ENCODE measurements at places on chromosomes 5 and 9.

DNA sequence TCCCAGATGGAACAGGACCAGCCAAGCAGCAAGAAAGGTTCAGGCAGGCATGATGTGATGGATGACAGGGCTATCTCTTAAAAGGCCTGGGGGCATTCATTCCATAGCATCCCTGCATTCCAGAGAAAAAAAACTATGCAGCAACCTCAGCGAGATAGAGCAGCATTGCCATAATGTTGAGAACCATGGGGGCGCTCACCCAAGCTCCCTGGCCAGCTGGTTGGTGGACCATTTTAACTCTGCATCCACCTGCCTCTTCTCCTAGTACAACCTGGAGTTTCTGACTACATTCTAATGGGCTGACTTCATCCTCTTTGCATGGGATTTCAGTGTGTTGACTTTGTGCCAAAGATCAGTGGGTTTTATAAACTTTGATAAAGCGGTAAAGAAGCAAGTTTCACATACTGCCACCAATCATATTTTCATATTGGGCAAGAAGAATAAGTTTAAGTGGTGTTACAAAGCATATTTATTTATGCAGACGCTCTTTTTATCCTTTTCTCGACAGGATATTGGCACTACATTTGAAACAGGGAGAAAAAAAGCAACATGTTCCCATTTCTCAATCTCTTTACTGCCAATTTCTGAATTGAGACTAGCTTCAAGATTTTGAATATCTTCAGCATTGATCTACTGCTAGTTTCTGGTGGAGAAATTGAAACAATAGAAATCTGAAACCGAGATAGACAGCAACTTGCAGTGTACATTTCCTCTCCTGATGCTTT, 378.3 kb upstream of the WWC1 start:
- DNase-seq = no peak

- no peak for DNase-seq
Observed at GRCh38 chr5:464843-465590, 22.0 kb downstream of the EXOC3 start.

DNA sequence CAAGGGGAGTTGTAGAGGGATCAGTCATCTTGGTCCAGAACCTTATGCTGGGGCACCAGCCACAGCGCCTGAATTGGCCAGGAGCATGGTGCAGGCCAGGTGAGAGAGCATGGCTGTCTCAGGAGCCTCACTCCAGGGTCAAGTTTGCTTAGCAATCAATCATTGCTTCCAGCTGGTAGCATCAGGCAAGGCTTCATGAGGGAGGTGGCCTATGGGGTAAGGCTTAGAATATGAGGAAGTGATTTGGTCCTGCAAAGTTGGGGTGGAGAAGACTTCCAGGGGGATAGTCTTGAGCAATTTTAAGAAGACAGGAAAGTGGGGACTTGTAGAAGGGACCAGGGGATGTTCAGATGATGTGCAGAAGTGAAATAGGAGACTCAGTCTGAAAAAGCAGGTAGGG, 53.9 kb upstream of the PITX1 start:
- no peak for DNase-seq

- no peak for DNase-seq
Observed at GRCh38 chr9:110464321-110464720, 115.2 kb downstream of the SVEP1 start.

DNA sequence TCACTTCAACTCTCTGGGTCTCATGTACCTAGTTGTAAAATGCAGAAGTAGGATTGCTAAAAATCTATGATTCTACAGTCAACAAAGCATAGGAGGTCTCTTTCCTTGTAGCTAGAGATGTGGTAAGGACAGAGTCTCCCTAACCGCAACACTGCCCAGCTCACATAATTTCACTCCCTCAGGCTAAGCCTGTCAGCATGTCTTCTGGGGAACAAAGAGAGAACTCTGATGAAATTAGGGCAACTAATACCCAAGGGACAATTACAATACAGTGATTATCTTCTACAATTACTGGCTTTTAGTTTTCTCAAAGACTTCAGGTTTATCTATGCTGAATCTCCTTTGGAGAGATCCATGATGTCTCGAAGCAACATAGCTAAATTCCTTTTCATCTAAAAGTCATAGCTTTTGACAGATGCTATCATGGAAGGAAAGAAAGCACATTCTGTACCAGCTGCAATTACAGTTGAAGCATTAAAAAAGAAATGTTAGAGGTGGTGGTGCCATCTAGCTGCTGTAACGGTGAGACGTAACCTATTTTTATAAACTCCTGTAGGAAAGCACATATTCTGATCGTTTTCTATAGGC, 141.1 kb upstream of the TARS1 start:
- no peak for DNase-seq

GRCh38 chr9:18330401-18331309, 143.3 kb upstream of the ADAMTSL1 start:
- DNase-seq = no peak

- no peak for DNase-seq
Observed at GRCh38 chr5:134027288-134027615, 22.5 kb upstream of the VDAC1 start.

- DNase-seq = no peak
Observed at GRCh38 chr5:4532705-4533080, 607.4 kb upstream of the ADAMTS16 start.

DNA sequence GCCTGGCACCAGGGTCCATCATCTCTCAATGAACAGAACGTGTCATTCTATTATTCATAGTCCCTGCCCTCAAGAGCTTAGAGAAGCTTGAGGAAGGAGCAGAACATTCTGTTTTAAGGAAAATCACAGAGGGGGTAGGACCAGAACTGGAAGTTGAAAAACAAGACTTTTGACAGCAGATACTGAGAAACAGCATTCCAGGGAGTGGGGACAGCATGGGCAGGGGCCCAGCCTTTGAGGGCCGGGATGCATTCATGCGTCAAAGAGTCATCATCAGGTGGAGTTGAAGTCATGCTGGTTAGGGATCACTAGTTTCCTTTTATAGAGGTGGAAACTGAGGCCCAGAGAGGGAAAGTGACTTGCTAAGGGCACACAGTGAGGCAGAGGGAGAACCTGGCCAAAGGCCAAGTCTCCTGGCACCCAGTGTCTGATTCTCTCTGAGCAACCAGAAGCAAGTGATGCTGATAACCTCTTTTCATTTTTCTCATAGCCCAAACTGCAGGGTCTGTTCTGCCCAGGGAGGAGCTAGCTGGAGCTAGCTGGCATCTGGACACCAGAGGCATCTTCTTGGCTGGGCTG, 41.5 kb upstream of the STXBP1 start:
- DNase-seq = no peak

DNA sequence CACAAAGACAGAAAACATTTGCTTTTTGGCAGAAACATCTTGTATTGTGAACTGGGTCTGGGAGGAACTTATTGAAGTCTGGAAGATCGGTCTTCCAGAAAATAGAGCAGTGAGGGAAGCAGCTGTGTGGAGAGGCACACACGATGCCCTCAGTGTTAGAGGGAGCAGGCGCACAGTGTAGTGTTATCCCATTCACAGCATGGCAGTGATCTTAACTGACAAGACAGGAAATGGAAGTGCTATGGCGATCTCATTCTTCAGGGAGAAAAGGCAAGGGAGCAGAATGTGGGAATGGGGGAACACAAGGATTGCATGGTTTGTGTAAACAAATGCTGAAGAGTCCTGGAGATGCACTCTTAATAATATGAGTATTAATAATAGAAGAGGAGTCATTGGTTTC, 161.0 kb downstream of the PBX3 start:
- DNase-seq = no peak

GRCh38 chr5:169258372-169259000, 42.5 kb downstream of the SLIT3 start:
- DNase-seq = no peak

DNA sequence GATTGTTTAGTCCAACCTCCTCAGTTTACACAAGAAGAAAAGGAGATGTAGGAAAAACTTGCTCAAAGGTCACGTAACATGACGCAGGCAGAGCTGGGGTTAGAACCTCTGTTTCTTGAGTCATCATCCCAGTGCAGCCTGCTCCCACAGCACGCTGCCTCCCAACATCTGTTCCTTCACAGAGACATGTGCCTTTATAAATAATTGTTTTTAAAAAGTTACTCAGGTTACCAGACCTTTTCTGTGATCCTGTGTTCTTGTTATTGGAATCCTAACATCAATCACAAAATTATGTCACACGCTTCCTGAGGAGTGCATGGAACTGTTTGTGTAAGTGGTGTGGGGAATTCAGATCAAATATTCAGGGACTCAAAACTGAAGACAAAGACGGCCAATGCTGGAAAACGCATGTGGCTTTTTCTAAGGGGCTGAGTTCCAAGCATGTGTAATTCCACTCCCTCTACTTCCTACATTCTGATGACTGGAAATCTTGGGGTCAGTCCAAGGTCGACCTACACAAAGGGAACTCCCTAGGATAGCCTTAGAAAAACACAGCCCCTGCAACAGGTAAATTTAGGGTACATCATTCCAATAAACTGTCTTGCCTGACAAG, 184.3 kb downstream of the TSSK1B start:
- DNase-seq = no peak

- no peak for DNase-seq
Observed at GRCh38 chr5:40733434-40733833, 22.3 kb downstream of the TTC33 start.

GRCh38 chr9:76365028-76365427, 29.2 kb downstream of the RFK start:
- no peak for DNase-seq

DNA sequence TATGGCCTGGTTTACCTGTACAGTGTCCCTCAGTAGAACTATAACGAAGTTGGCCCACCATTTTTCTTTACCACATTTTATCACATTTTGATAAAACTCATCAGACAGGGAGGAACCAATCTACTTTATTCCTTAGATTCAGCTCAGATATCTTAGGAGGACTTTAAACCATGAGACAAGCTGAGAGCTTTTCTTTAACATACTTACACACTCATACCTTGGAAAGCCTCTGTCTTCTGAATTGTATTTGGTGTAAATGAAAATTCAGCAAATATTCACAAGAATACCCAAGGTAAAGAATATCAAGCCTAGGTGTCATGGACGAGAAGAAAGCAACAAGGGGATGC, 313.2 kb downstream of the ENC1 start:
- no peak for DNase-seq

GRCh38 chr9:126690431-126691051, 76.8 kb downstream of the LMX1B start:
- peak; percentile 50 for DNase-seq

GRCh38 chr5:75660678-75661465, 49.6 kb downstream of the ANKDD1B start:
- no peak for DNase-seq
